ENCODE measurements at places on chromosomes 7 and 10. TPM values are rescaled to one million over a fixed set of nuclear protein-coding genes. Genes with fewer than 3 reads are reported as not detected.

DNA sequence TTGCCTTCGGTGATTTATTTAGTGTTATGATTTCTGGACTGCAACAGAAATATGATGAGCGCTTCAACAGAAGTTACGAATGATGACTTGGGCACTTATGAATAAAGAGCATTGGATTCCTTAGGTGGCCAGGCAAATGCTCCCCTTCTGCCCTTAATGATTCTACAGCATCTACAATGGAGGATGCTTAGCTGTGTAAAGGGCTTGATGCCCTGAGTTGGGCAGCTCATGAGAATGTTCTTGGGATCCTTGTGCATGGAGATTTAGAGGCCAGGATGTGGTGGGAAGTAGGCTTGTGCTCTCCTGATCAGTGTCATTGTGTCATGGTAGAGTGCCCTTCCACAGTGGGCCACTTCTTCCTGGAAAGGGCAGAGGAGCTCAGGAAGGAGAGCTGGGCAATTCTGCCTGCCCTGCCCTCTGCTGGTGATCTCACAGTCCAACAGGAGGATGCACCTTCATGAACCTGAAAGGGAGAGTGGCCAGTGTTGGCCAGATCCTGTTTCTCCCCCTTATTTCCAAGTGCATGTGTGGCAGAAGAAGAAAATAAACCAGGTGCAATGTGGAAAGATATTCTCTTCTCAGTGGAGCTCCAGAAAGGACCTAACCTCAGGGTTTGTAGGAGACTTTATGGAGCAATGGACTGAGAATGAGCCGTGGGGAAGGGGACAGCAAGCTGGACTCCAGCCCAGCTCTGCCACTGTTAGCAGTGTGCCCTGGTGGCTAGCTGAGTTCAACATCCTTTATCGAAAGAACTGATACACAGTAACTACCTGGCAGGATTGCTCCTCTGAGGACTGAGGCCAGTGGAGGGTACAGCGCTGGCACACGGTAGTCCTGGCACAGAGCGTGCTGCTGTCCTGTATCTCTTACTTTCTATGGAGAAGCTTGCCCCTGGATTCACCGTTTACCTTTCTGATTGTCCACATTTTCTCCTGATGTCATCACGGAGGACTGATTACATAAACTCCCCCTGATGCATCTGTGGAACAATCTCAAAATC lies 182.9 kb downstream of the BMPER start:
- DNase-seq, result peak; percentile 39

GRCh38 chr7:10648289-10648688 lies 325.4 kb upstream of the PHF14 start:
- DNase-seq, result no peak

DNA sequence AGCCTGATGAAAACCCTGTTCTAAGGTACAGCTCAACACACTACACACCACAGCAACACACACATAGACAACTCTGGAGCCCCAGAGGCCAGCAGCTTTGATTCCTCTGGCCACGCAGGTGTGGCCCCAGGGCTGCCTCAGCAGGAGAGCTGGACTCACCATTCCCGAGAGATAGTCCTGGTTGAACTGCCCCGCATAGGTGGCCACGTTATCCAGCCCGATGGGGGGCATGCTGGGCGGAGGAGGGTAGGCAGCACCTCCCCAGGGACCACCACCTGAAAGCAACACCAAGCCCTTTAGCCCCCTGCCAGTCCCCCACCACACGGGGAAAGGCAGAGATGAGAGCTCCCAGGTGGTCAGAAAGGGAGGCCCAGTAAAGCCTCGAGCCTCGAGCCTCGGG lies 34.7 kb downstream of the ANXA11 start:
- no peak for DNase-seq

- DNase-seq, result peak; percentile 33
Observed at GRCh38 chr7:45679516-45679915, 105.3 kb downstream of the ADCY1 start.

Gene FOXP2
- 0.28 TPM for polyA plus RNA-seq

- DNase-seq, result no peak
Observed at GRCh38 chr10:24597426-24597825, 126.3 kb downstream of the ARHGAP21 start.

DNA sequence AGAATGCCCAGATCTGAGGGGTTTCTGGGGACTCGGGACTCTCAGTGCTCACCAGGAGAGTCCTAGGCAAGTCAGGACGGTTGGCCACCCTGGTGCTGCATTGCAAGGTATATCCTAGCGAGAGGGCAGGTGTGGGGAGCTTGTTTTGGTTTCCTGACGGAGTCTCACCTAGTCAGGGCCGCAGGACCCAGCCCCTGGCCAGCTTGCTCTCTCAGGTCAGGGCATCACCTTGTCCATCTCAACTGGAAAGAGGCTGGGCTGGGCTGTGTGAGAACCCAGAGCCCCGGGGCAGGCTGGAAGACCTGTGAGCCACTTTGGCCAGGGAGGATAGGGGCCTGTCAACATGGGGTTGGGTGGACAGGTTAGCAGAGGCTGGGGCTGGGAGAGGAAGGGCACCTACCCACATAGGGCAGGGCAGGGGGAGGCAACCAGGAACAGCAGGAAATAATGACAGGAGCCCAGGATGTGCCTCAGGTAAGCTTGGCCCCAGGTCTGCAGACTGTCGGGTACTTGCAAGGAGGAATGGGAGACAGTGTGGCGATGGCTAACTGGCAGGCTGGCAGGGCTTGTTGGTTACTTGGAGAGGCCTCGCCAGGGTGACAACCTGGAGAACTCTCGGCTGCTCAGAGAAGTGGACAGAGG lies 31.5 kb downstream of the DNAJB12 start:
- DNase-seq, result no peak

GRCh38 chr10:104069613-104070012 lies 16.1 kb downstream of the COL17A1 start:
- no peak for DNase-seq

DNA sequence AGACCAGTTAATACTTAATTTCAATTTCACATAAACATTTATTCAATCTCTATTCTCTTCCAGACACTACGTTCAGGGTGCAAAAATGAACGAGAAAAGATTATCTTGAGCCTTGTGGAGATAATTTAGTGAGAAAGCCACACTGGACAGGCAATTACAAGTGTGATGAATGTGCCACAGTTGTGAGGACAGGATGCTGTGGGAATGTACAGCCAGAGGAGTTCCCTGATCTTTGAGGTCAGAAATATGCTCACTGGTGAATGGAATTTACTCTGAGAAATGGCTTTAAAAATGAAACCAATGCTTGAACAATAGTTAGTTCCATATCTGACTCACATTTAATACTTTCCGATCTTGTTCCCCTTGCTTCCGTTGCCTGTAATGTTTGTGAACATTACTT lies 864.8 kb downstream of the GATA3 start:
- no peak for DNase-seq

Gene PSD
- polyA plus RNA-seq, result 5.4 TPM

DNA sequence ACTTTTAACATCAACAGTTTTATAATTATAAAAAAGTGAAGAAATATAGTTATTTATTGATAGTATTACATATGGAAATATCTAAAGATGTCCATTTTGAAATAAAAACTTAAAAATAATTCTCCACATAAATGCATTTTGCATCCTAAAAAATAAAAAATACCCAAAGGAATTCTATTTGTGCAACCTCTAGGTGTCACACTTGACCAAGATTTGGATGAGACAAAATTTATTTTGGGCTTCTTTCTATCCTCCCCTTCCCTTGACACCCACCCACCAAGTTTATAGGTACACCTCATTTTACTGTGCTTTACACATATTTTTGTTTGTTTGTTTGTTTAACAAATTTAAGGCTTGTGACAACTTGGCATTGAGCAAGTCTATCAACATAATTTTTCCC lies 3.3 kb upstream of the THSD7A start:
- no peak for DNase-seq

DNA sequence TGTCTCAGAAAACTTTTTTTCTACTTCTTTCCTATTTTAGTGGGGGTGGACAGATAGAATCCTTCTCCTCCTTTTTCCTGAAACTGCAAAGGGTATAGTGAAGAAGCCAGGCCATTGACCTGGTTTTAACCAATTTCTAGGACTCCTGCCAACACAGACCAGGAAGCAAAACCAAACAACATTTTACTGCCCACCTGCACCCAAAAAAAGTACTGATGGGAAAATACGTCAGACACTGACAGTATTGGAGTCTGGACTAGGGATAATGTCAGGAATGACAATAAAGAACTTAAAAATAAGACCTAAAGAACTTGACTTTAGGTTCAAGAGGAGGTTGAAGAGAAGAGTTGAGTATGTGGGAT lies 5.0 kb upstream of the STEAP4 start:
- no peak for DNase-seq

DNA sequence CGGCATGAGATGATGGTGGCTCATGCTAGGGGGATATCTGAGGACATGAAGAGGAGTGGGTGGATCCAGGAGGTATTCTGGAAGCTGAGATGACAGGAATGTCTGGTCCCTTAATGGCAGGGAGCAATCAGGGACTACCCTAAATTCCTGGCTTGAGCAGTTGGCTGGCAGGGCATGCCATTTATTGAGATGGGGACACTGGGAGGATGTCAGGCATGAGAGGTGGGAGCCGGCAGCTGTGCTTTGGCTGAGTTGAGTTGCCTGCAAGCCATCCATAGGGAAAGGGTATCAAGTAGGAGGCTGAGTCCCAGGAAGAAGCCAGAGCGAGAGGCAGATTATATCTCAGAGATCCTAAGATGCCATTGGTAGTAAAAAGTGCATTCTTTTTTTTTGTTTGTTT lies 69.6 kb downstream of the COL26A1 start:
- DNase-seq, result no peak

DNA sequence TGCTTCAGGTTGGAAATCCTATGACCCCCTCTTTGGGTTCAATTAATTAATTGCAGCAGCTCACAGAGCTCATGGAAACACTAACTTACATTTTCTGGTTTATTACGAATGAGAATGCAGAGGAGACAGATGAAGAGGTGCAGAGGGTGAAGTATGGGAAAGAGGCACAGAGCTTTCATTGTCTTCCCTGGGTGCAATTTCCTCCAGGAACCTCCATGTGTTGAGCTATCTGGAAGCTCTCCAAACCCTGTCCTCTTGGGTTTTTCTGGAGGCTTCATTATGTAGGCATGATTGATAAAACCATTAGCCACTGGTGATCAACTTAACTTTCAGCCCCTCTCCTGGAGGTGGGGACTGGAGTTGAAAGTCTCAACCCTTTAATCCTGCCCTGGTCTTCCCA lies 133.0 kb upstream of the AUTS2 start:
- DNase-seq, result no peak

DNA sequence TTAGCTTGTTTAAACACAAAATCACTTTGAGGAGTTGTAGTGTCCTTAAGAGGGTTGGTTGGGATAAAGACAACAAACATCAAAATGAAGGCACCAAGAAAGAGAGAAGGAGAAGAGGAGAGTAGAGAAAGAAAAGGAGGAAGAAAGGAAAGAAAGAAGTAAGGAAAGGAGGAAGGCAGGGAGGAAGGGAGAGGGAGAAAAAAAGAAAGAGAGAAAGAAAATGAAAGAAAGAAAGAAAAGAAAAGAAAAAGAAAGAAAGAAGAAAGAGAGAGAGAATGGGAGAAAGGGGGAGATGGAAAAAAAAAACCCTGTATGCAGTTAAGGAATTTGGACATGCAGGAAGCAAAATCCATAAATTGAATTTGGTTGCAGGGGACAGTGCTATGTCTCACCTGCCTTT lies 635.4 kb upstream of the FZD8 start:
- DNase-seq, result no peak

- no peak for DNase-seq
Observed at GRCh38 chr10:128990986-128991385, 476.1 kb upstream of the MGMT start.

Measured in H1 (cell line).